ENCODE measurements at places on chromosomes 1 and 21.

DNA sequence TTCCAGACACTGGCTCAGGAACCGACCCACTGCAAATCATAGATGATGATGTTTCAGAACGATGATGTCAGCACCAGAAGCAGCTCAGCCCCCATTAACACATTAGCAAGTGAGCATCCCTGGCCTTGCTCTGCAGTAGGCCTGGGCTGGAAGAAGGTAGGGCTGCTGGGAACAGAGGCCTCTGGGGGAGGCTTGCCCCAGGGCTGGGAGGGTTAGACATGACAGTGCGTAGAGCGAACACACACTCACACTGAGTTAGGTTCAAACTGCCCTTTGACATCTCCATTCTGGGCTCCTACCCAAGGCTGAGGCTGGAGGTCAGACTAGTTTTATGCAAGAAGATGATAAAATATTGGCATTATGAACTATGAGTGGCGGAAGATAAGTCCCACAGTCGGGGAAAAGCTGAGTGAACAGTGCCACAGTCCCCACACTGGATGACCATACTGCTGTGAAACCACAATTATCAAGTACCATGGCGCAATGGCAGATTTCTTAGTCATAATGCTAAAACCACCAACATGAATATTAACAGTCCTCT lies 91.1 kb downstream of the DMRTB1 start:
- peak; percentile 70 for DNase-seq

GRCh38 chr1:67134695-67135094 lies at the start of gene C1orf141:
Gene C1orf141, minus strand, starts transcription at chr1:67134970. Its CDS starts 7,730 bp downstream, at chr1:67127240.
- DNase-seq: peak; percentile 37

DNA sequence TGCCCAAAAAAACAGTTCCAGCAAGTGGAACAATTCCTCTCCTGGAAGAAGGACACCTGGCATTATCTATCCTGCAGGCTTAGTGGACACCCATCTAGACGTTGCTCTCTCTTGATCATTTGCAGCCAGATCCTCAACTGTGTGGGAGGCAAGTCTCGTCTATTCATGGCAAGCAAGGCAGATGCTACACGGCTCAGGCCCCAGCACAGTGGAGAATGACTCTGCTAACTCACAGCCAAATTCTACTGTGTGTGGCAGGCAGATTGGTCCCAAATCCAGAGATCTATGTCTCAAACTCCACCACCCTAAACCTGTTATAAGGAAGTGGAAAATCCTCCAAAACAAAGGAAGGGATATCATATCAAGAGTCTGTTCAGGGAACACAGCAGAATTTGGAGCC lies 7.0 kb downstream of the TNNT2 start:
- DNase-seq: no peak

GRCh38 chr21:15071009-15071408 lies 6.2 kb upstream of the NRIP1 start:
- no peak for DNase-seq

DNA sequence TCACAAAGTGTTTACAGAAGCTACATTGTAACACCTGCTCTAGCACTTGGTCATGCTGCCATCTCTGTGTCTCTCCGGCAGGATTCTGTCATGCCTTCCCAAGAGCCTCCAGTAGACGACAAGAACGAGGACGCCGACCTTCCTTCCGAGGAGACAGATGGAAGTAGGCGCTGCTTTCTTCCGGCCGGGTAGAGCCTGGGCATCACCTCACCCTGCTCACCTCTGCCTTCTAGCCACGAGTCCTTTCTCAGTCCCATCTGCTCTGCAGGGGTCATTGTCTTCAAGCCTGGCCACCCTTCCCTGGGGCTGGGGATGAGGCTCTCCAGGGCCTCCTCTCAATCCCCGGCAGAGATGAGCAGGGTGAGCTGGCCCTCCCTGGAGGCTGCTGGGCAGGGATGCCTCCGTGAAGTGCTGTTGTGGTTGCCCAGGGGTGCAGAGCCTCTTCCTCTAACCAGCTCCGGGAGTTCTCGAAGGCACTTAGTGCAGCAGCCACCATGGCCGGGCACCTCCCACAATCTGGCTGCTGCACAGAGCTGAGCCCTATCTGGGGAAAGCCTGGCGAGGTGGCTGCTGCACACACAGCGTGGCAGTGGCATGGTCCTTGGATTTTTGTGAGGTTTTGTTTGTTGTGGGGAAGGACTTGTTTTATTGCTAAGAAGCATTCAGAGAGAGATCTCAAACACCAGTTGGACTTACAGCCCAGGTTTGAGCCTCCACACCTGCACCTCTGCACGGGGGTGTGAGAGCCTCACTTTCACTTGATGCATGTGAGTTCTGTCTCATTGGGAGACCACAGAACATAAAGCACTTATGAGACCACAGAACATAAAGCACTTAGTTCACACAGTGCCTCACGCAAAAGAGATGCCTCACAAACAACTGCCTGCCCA lies 48.4 kb downstream of the FAAP20 start:
- no peak for DNase-seq

DNA sequence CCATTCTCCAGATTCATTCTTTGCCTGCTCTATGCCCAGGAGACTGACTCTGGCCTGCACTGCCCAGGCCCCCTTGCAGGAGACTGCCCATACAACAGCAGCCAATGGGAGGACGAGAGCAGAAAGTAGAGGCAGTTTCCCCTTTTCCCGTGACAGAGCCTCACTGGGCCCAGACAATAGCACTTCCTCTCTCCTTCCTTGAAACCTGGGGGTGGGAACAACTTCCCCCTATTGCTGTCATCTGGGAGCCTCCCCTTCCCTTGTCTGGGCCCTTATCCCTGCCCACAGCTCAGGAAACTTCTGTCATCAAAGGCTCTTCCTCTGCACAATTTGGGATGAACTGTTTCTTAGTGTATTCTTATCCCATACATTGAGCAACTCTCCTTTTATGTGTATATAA lies 60.8 kb upstream of the KCNJ15 start:
- no peak for DNase-seq

DNA sequence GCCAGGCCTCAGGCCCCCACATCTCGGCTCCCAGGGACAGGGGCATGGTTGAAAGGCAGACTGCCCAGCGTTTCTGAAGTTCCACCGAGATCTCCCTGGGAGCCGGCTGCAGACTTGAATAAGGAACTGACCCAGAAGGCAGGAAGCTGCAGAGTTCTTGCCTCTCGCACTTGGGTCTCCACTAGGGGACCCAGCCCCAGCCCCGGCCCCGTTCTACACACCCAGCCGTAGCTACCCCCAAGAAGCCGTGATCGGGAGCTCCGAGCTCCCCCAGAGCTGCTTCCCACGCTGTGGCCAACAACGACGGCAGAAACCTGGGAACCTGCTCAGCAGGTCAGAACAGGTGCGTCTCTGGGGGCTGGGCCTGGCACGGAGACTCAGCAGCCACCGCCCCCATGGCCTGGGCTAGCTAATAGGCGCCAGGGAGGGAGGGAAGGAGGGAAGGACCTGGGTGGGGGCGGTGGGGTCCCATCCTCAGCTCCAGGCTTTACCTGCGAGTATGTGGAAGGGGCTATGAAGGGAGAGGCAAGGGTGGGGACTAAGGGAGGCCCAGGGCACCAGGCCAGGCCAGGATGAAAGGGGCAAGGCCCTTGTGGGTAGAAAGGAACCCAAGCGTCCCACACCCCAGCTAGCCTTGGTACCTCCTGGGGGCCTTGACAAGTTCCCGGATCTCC lies at the start of gene NECTIN4:
Gene NECTIN4, minus strand, starts transcription at position 308 of the 674 bp plus-strand sequence. Its CDS starts 262 bp downstream, at position 46.
- DNase-seq: no peak

GRCh38 chr1:183569141-183569540 lies 21.1 kb downstream of the NCF2 start:
- DNase-seq: peak; percentile 61

GRCh38 chr1:197066719-197067456 lies at the start of gene F13B:
Gene F13B, minus strand, starts transcription at chr1:197067260. Its CDS starts 37 bp downstream, at chr1:197067223.
- no peak for DNase-seq

- peak; percentile 40 for DNase-seq
These were observed 20.4 kb upstream of the WARS2 start for GRCh38 chr1:119160866-119161265.

GRCh38 chr1:87449348-87449963 lies 120.8 kb downstream of the LMO4 start:
- DNase-seq: peak; percentile 10
